ENCODE measurements at places on chromosomes 4 and X. TPM values are rescaled to one million over a fixed set of nuclear protein-coding genes. Genes with fewer than 3 reads are reported as not detected.

DRP2 gene
- polyA plus RNA-seq: 0.13 TPM

GRCh38 chr4:146389561-146389960 is 132.2 kb downstream of the SLC10A7 start:
- no peak overlapping the region for H3K4me3 ChIP-seq
- H3K27ac ChIP-seq: no peak overlapping the region
- no peaks in the 10 kb centered on the region for H3K4me1 ChIP-seq
- H3K27me3 ChIP-seq: no peaks in the 10 kb centered on the region

- no peaks in the 10 kb centered on the region for H3K27me3 ChIP-seq
- DNase-seq: no peak
Observed at GRCh38 chr4:144685911-144686310, 40.0 kb downstream of the HHIP start.

GRCh38 chrX:29155286-29155685 is 568.0 kb downstream of the IL1RAPL1 start:
- H3K4me3 ChIP-seq: no peak overlapping the region
- no peaks in the 10 kb centered on the region for H3K36me3 ChIP-seq
- no peak for DNase-seq
- H3K27ac ChIP-seq: no peak overlapping the region

DNA sequence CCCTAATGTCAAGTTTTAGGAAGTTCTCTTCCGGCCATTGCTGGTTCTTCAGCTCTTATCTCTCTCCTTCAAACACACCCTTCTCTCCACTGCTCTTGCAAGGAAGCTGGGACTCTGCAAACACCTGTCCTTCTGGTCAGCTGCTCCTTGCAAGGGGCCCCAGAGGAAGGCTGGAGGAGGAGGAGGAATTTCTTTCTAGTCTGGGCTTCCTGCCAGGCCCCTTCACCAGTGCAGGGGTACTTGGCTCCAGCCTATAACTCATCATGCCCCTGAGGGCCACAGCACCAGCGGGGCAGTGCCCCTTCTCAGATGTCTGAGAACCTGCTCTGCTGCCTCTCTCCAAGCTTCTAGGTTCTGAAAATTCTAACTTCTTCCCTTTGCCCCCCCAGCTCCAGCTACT is 46.7 kb downstream of the REELD1 start:
- no peaks in the 10 kb centered on the region for H3K27me3 ChIP-seq
- no peak overlapping the region for H3K4me3 ChIP-seq
- no peak overlapping the region for H3K27ac ChIP-seq
- H3K36me3 ChIP-seq: no peaks in the 10 kb centered on the region
- peaks cover 2% of the 10 kb centered on the region for H3K4me1 ChIP-seq

DNA sequence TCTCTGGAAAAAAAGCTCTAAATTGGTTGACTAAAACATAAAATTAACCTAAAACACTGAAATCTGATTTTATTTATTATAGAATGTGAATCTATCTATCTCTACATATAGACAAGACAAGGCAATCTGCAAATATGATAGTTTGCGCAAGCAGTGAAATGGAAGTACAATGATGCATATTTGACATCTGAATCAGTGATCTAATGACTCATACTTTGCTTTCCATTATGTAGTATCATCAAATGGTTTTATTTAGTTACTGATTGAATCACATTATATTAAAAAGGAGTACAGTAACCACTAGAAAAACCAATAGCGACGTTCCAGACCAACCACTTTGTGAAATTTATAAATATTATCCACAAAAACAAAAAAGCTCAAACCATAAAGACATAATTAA is 1969.3 kb downstream of the PCDH7 start:
- DNase-seq: no peak
- no peaks in the 10 kb centered on the region for H3K27me3 ChIP-seq
- no peak overlapping the region for H3K4me3 ChIP-seq
- H3K4me1 ChIP-seq: no peaks in the 10 kb centered on the region
- H3K27ac ChIP-seq: no peak overlapping the region
- H3K36me3 ChIP-seq: no peaks in the 10 kb centered on the region

CT45A2 gene
- not detected for polyA plus RNA-seq

SPANXA1 gene
- polyA plus RNA-seq: not detected

ATOH1 gene
- not detected for polyA plus RNA-seq

GRIA3 gene
- polyA plus RNA-seq: not detected

DNA sequence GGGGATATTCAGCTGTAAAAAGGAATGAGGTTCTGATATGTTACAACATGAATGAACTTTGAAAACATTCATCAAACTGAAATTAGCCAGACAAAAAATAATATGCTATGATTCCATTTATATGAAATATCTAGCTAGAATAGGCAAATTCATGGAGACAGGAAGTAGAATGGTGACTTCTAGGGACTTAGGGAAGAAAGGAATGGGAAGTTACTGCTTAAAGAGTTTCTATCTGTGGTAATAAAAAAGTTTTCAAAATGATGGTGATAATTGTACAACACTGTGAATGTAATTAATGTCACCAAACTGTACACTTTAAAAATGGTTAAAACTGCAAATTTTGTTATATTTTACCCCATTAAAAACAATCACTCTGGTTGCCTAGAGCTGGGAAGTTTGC is 30.2 kb downstream of the SMIM14 start:
- H3K27ac ChIP-seq: no peak overlapping the region
- no peak for DNase-seq
- no peak overlapping the region for H3K4me3 ChIP-seq
- peaks cover 5% of the 10 kb centered on the region for H3K4me1 ChIP-seq
- no peaks in the 10 kb centered on the region for H3K36me3 ChIP-seq

GRCh38 chr4:27357283-27357682 is 496.6 kb downstream of the STIM2 start:
- no peaks in the 10 kb centered on the region for H3K36me3 ChIP-seq
- H3K4me1 ChIP-seq: no peaks in the 10 kb centered on the region
- no peak for DNase-seq

GRCh38 chr4:33411182-33411581 is 2691.0 kb downstream of the PCDH7 start:
- H3K36me3 ChIP-seq: no peaks in the 10 kb centered on the region
- no peak overlapping the region for H3K27ac ChIP-seq
- H3K4me1 ChIP-seq: no peaks in the 10 kb centered on the region
- no peaks in the 10 kb centered on the region for H3K27me3 ChIP-seq
- DNase-seq: no peak

DNA sequence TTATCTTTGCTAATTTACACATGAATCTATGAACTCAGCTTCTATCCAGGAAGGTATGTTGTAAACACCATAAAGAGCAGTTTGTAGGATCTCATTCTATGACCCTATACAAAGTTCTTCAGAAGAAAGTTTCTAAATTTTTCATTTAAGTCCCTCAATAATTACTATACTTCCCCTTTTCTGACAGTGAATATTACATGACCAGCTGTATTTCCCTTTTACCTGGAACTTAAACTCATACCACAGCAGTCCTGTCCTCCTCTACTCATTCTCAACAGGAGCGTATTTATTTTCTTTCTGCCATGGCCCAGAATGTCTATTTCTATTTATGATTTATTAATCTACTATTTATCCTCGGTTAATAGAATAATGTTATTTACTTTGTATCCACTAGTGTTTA is 15.8 kb downstream of the RASGEF1B start:
- H3K4me1 ChIP-seq: no peaks in the 10 kb centered on the region
- H3K27me3 ChIP-seq: no peaks in the 10 kb centered on the region
- DNase-seq: no peak
- H3K4me3 ChIP-seq: no peak overlapping the region

DNA sequence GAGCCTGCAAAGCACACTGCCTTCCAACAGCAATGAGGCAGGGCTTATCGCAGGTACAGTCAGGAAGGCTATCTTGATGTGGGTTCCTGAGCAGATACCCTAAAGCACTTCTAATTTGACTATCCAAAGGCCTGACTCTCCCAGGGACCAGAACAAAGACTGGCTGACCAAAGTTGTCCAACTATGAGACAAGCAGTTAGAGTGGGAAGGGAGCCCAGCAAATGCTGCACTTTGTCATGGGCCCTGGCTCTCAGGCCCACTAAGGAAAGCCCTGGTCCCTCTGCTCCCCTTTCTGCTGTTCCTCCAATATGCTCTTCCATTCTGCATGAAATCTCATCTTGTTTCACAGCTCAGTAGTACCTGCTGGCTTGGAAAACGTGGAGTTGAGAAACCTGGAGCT is 391.0 kb downstream of the RAB28 start:
- no peaks in the 10 kb centered on the region for H3K4me1 ChIP-seq
- no peaks in the 10 kb centered on the region for H3K36me3 ChIP-seq
- no peak overlapping the region for H3K4me3 ChIP-seq
- no peaks in the 10 kb centered on the region for H3K27me3 ChIP-seq
- H3K27ac ChIP-seq: no peak overlapping the region

GRCh38 chr4:74932832-74933561 is at the start of gene PARM1:
Gene PARM1 (plus strand): TSS chr4:74933116. CDS start chr4:74933328, 212 bp downstream.
- H3K27me3 ChIP-seq: peaks cover 35% of the 10 kb centered on the region
- H3K4me3 ChIP-seq: peak within 1 kb of the TSS; percentile 15
- no peak within 1 kb of the TSS for H3K27ac ChIP-seq
- H3K4me1 ChIP-seq: peaks cover 17% of the 10 kb centered on the region
- H3K36me3 ChIP-seq: no peaks in the 10 kb centered on the region

DCAF12L1 gene
- polyA plus RNA-seq: 30.7 TPM

DNA sequence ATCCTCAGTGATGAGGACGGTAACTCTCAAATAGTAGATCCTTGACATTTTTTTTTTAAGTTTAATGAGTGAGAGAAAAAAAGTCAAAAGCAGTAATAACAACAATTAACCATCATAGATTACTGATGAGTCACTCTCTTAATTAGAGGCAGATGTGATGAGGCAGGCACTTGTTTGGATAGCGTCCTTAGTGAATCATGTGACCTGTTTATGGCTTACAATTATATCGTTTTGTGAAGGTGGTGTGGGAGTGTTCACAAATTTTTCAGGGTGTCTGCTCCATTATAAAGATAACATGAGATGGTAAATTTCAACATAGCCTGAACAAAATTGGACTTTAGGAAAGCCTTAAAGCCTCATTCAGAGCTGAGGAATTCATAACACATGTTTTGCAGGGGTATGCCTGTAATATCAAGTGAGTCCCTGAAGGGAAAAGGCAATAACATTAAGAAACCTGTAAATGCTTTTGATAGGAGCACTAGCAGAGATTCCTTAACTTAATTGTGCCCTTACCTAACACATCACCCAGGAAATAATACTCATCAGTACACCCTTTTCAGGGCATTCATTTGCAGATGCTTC is 51.9 kb upstream of the XIAP start:
- no peak for DNase-seq
- H3K4me1 ChIP-seq: peaks cover 6% of the 10 kb centered on the region
- no peaks in the 10 kb centered on the region for H3K27me3 ChIP-seq

- no peak overlapping the region for H3K4me3 ChIP-seq
- DNase-seq: no peak
- H3K27me3 ChIP-seq: no peaks in the 10 kb centered on the region
Observed at GRCh38 chr4:8905773-8906667, 34.4 kb upstream of the HMX1 start.

SLITRK4 gene
- polyA plus RNA-seq: not detected

GRCh38 chr4:122700178-122700725 is 32.3 kb upstream of the BBS12 start:
- H3K4me1 ChIP-seq: peaks cover 4% of the 10 kb centered on the region
- DNase-seq: no peak
- H3K4me3 ChIP-seq: no peak overlapping the region
- H3K27ac ChIP-seq: no peak overlapping the region
- peaks cover 5% of the 10 kb centered on the region for H3K27me3 ChIP-seq

PSMD10 gene
- polyA plus RNA-seq: 72.5 TPM

DNA sequence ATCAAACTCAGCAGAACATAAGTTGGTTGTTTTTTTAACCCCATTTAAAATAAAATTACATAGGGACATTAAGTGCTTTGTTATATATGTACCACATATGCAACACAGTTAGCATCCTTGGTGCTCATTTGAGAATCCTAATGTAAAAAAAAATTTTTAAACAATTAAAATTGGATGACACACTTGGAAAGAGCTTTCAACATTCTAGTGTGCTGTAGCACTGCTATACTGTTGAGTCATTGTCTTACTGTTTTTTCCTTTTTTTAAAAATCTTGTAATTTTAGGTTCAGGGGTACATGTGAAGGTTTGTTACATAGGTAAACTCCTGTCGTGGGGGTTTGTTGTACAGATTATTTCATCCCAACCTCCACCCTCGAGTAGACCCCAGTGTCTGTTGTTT is 12.8 kb downstream of the THAP9 start:
- H3K27ac ChIP-seq: no peak overlapping the region
- no peak for DNase-seq
- H3K4me3 ChIP-seq: no peak overlapping the region

STATH gene
- not detected for polyA plus RNA-seq

DNA sequence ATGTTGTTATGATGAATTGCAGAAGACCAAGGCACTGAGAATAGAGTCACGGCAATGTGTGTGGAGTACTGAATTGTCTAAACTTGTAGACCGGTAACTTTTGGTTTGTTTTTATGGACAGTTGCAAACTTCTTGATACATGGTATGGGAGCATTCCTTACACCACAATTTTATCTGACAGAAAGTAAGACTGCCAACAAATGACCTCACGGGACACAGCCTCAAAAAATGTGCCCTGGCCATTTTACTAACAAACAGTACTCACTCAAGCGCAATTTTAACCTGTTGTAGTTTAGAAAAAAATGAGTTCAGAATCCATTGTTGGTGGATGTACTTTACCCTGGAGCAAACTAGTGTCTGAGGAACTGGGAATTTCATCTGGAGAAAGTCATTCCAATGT is 321.2 kb downstream of the CAMK2D start:
- H3K27ac ChIP-seq: no peak overlapping the region
- DNase-seq: no peak
- peaks cover 35% of the 10 kb centered on the region for H3K4me1 ChIP-seq

- H3K4me1 ChIP-seq: no peaks in the 10 kb centered on the region
- H3K27me3 ChIP-seq: no peaks in the 10 kb centered on the region
- no peak overlapping the region for H3K4me3 ChIP-seq
- DNase-seq: no peak
- no peak overlapping the region for H3K27ac ChIP-seq
- H3K36me3 ChIP-seq: no peaks in the 10 kb centered on the region
Observed at GRCh38 chr4:71732066-71732465, 51.8 kb downstream of the GC start.

DNA sequence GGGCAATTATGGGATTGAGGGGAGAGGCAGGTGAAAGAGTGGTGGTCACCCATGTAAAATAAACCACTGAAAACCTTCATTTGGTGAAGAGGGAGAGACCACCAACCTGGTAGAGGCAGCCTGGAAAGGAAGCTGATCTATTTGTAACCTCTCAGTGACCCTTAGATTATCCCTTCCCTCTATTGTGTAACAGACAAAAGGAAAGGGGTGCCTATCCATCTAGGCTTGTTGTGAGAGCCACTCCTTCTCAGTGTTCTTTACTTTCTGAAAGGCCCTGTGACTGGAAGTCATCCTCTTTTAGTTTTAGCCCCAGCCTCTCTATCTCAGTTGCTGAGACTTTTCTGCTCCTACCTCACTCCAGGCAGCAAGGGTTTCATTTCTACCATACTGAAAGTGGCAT is 142.4 kb downstream of the TMEM164 start:
- H3K4me1 ChIP-seq: no peaks in the 10 kb centered on the region
- no peaks in the 10 kb centered on the region for H3K27me3 ChIP-seq
- no peaks in the 10 kb centered on the region for H3K36me3 ChIP-seq

DNA sequence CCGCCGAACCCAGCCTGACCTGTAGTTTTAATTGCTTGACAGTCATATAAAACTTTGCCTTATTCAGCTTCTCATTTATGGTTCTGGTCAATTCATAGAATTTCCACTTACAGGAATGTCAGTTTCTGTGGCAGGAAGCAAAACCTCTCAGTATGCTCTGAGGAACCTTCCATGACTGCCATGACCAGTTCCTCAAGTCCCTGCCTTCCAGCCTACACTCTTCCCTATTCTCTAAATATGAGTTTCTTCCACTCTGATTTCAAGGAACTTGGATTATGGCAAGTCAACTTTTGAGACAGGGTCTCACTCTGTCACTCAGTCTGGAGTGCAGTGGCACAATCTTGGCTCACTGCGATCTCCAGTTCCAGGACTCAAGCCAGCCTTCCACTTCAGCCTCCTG is 26.0 kb upstream of the NSUN7 start:
- peaks cover 8% of the 10 kb centered on the region for H3K4me1 ChIP-seq
- no peaks in the 10 kb centered on the region for H3K36me3 ChIP-seq
- no peak for DNase-seq

All from endothelial cell of umbilical vein (primary cell).